Tongue (tissue), 3 donors: ENCODE measurements at places on chromosomes 1 and 21.

GRCh38 chr1:208165659-208166058 lies 78.5 kb downstream of the PLXNA2 start:
- peak; percentile 53 for DNase-seq

GRCh38 chr1:25217598-25218232 lies 14.6 kb downstream of the SYF2 start:
- no peak for DNase-seq

DNA sequence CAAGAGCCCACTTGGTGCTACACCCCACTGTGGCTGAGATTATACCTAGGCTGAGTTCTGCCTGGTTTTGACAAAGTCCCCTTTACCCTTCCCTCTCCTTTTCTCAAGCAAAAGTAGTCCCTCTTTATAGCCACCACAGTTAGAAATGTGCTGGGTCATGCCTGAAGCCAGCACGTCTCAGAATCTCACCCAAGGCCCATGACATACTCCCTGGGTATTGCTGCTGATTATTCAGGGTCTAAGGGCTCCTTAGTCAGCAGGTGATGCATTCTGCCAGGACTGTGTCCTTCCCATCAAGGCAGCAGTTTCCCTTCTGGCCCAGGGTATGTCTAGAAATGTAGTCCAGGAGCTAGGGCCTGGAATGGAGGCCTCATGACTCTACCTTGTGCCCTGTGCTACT lies 67.3 kb upstream of the COX20 start:
- no peak for DNase-seq

DNA sequence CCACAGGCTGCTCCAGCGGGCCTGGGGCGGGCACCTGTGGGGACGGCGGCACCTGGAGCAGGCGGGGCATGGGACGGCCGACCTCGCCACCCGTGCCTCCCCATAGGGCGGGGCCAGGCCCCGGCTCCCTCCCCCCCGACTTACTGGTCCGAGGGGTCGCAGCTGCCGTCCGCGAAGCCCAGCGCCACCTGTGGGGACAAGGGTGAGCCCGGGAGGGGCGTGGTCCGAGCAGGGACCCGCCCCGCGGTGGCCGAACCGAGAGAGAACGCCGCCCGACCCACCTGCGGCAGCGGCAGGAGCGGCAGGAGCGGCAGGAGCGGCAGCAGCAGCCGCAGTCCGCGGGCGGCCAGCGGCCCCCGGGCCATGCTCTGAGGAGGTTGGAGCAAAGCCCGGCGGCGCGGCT lies at the start of gene TMEM52:
Gene TMEM52, minus strand, starts transcription at position 379 of the 403 bp plus-strand sequence. Its CDS starts 14 bp downstream, at position 365.
- DNase-seq: no peak

DNA sequence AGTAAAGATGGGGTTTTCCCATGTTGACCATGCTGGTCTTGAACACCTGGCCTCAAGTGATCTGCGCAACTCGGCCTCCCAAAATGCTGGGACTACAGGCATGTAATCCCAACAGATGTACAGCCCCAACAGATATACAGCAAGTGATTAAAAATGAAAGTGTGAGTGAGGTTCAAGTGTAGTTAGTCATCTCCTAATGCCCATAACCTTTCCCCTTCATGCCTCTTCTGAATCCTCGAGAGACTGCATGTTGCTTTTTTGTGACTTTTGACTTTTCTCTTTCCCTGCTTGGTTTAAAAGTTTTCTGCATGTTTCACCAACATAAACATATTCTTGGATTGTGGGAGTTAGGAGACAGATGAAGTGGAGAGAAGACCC lies 31.2 kb downstream of the KCNK2 start:
- no peak for DNase-seq

DNA sequence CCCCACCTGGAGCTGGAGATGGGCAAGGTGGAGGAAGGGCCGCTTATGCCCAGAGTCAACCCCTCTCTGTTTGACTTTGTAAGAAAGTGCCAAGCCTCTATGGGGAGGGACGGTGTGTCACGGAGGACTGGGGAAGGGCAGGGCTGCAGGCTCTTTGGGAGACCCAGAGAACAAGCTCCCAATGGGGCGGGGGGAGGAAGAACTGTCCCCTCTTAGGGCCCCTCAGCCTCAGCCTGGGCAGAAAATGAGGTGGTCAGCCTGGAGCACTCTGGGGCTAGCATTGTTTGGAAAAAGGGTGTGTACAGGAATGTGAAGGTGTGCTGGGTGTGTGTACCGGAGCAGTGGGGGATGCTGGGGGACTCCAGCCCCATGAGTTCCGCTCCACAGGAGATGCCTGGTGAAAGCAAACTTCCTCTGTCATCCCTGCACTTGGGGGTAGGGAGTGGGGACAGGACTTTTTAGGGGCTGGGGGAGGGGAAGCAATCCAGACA lies 1.2 kb upstream of the INAVA start:
- no peak for DNase-seq

- DNase-seq: no peak
These were observed 505.2 kb downstream of the SMYD3 start for GRCh38 chr1:246001837-246002230.

DNA sequence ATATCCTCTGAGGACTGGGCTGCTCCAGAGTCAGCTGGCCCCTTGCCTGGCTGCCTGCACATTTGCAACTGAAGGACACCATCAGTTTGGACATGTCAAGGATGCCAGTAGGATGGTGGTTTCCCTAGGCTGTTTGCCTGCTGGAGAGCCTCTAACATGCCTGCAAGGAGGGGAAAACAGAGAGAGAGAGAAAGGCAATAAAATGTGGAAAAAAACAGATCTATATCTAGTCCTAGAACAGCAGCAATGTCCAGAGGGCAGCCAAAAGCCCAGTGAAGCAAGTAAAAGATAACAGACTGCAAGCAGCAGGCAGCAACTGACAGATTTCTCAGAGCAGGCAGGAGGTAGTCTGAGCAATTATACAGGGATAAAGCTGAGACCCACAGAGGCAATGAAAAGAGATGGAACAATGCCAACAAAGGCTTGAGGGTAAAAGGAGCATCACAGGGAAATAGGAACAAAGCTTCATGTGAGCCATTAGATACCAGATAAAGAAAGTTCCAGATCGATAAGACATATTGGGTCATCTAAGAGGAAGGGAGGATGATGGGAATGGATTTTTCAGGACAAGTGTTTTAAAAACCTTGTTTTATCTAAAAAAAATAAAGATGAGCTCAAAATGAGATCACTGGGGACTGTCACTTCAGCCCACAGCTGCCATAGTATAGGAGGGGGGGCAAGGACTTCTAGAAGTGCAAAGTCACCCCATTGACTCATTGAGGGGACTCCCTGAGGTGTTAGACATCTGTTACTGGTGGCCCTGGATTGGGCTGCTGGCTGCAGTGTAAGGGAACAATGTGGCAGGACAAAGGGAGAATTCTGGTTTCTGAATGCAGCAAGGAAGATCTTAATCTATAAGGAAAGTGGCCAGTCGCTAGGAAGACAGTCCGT lies 38.6 kb upstream of the GADD45A start:
- peak; percentile 63 for DNase-seq

DNA sequence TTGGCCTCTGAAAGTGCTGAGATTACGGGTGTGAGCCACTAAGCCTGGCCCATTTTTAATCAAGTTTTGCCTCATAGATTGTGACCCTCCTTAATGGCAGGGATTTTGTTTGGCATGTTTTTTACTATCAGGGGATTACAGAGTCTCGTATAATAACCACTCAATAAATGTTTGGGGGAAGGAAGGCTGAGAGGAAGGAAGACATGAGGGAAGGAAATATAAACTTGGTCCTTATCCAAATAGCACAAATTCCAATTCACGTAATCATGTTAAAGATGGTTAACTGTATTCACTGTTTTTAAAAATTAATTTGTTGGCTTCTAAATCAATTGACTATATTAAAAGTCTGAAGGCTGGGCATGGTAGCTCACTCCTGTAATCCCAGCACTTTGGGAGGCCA lies 30.9 kb upstream of the SERTAD4 start:
- DNase-seq: no peak

GRCh38 chr1:244368279-244368678 lies 83.4 kb downstream of the ADSS2 start:
- DNase-seq: no peak

DNA sequence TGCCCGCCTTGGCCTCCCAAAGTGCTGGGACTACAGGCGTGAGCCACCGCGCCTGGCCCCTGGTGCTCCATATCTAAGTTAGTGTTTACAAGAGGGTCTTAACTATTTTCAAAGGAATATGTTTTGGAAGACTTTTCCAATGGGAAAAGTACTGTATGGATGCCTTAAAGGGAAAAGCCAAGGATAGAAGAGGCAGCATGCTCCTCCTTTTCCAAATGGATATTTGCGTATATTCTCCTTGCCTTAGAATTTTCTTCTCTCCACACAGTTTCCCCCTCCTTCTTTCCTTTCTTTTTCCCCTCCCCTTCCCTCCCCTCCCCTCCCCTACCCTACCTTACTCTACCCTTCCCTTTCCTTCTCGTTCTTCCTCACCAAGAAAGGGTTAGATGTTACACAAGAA lies 29.3 kb upstream of the DOCK7 start:
- DNase-seq: no peak

GRCh38 chr1:35640380-35641232 lies 720 bp downstream of the PSMB2 start:
- no peak for DNase-seq

DNA sequence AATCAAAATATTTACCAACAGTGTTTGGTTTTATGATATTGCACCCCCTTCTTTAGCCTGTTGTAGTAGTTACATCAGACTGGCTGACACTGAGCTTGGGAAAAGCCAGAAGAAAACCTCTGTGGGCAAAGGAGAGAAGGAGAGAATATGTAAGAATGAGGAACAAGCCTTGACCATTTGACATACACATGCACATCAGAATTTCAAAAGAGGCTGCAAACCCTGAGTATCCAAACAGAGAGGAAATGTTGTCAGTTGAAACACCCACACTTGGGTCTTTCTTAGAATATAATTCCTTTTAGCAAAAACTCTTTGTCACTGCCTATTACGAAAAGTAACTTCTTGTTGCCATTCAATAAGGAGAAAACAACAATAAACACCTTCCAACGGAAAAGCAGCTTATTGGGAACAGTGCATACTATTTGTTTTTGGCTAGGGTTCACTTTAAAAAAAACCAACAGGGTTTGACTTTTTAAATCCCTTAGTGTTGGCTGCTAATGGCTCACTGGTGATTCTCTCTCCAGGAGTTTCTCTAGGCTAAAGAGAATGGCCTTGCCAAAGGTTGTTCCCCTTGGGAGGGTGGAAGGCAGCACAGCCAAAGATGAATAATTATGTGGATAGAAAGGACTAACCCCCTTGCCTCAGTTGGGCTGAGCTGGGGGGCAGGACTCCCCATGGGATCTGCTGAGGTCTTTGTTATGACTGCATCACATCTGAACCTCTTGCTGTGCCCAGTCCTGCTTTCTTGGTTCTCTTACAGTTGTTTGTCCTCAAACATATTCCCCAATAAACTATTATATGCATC lies 48.9 kb downstream of the GORAB start:
- DNase-seq: no peak

- no peak for DNase-seq
These were observed 844.3 kb downstream of the KCNT2 start for GRCh38 chr1:195763907-195764374.

DNA sequence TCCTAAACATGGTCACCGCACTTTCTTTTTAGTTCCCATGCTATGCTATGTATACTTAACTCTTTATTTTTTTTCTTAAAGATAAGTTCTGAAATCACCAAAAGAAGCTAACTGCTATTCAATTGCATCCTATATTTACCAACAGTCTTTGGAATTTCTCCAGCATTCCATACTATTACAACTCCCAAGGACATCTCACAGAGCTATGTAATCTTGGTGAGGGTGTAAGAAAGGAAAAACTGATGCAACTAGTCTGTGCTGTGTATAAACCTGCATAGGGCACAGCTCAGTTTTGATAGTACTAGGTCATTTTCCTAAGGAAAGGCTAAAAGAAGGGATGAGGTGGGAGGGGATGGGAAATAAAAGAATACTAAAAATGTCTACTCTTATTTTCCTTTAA lies 78.0 kb downstream of the PTPN14 start:
- DNase-seq: no peak

GRCh38 chr1:103517380-103518047 lies 8.0 kb upstream of the RNPC3 start:
- no peak for DNase-seq

GRCh38 chr1:228154670-228155571 lies 5.2 kb downstream of the GJC2 start:
- peak; percentile 19 for DNase-seq

DNA sequence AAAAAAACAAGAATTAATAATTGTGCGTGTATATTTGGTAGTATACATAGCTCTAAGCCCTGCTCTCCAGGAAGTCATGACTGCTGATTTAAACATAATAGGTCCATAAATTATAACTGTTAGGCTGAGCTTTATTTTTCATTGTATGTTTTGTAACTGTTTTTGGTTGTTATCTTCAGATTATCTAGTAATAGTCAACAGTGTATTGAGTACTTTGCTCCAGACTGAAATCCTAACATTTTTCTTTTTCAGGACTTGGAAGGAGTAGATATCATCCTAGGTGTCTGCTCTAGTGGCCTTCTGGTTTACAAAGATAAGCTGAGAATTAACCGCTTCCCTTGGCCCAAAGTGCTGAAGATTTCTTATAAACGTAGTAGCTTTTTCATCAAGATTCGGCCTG lies 90.9 kb downstream of the TMEM200B start:
- DNase-seq: no peak

- no peak for DNase-seq
These were observed 22.5 kb downstream of the DPT start for GRCh38 chr1:168706391-168706992.

DNA sequence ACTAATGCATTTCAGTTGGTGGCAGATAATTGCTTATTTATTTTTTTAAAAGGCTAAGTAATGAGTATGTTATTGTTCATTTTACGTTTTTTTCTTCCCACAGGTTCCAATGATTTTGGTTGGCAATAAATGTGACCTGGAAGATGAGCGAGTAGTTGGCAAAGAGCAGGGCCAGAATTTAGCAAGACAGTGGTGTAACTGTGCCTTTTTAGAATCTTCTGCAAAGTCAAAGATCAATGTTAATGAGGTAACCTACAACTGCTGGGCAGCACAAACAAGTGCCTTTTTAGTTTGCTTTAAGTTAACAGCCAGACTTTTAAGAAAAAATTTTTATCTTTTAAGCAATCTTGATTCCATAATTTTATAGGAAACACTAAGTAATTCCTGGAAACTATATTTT lies 35.0 kb downstream of the INKA2 start:
- no peak for DNase-seq

- no peak for DNase-seq
These were observed 54.4 kb downstream of the KAZN start for GRCh38 chr1:14652840-14653239.

GRCh38 chr1:89780721-89781120 lies 40.1 kb upstream of the LRRC8D start:
- DNase-seq: peak; percentile 50

GRCh38 chr1:68528243-68528642 lies 31.4 kb upstream of the DEPDC1 start:
- DNase-seq: no peak

DNA sequence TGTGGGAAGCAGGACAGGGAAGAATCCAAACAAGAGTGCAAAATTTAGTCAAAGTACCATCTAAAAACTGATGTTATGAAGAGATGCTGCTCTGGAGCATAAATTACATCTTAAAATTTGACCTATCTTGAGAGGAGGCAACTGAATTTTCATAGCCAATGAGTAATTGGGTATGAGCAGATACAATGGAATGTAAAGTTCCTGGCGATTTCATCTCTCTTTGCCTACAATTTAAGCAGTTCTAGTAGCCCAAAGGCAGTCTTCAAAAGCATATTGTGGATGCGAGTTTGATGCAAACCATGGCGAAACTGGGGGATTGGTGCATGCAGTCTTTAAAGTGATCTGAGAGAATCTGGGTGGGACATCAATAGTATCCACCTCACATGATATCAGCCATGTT lies 1265.9 kb downstream of the BRINP3 start:
- DNase-seq: no peak
